ENCODE measurements at places on chromosomes 12 and 14. TPM values are rescaled to one million over a fixed set of nuclear protein-coding genes. Genes with fewer than 3 reads are reported as not detected.

- no peaks in the 10 kb centered on the region for H3K36me3 ChIP-seq
- no peaks in the 10 kb centered on the region for H3K27me3 ChIP-seq
- no peaks in the 10 kb centered on the region for H3K4me1 ChIP-seq
- H3K4me3 ChIP-seq = no peak overlapping the region
Measured at GRCh38 chr12:82523996-82524395, 162.7 kb upstream of the TMTC2 start.

DNA sequence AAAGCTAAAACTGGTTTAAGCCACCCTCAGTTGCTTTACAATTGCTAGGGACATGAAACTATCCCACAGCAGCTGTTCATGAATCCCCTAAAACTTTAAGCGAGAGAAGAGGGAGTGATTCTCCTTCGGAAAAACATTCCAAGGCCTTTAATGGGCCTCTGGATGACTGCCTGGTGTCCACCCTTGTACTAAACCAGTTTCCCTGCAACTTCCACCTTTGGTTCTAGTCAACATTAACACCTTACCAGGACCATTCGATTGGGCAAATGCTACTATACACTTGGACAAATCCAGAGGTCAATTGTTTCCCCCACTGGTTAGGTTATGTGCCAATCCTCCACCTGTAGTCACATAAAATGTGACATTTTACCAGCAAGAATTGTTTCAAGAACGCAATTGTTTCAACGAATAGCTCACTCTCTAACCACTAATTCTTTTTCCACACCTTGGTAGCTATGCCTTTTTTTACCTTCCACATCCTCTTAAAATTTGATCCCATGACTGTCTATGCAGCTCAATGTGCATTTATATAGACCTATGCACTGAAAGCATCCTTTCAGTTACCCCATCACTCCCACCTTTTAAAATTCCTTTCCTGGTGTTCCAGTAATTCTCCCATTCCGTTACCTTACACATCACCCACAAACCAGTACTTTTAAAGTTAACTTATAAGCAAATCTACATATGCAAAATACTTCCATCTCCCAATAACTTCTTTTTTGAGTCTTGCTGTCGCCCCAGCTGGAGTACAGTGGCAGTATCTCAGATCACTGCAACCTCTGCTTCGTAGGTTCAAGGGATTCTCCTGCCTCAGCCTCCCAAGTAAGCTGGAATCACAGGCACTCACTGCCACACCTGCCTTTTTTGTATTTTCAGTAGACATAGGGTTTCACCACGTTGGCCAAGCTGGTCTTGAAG lies 3.6 kb downstream of the UBC start:
- H3K36me3 ChIP-seq = peaks cover 28% of the 10 kb centered on the region
- H3K27ac ChIP-seq = peak overlapping the region; percentile 63
- H3K27me3 ChIP-seq = no peaks in the 10 kb centered on the region
- peaks cover 56% of the 10 kb centered on the region for H3K4me1 ChIP-seq
- no peak for DNase-seq

The C12orf54 gene
- total RNA-seq = not detected

The VWF gene
- total RNA-seq = 245 TPM

DNA sequence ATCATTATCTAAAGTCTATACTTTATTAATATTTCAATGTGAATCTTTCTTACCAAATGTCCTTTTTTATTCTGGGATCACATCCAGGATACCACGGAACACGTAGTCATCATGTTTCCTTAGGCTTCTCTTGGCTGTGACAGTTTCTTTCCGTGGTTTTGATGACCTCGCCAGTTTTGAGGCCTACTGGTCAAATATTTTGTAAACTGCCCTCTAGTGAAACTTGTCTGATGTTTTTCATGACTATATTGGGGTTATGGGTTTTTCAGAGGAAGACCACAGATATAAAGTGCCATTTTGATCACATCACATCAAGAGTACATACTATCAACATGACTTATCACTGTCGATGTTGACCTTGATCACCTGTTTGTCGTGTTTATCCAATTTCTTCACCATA lies 14.1 kb upstream of the SERPINA6 start:
- H3K36me3 ChIP-seq = no peaks in the 10 kb centered on the region
- no peaks in the 10 kb centered on the region for H3K4me1 ChIP-seq
- H3K27ac ChIP-seq = no peak overlapping the region
- H3K4me3 ChIP-seq = no peak overlapping the region

The GNG2 gene
- 54.3 TPM for total RNA-seq

DNA sequence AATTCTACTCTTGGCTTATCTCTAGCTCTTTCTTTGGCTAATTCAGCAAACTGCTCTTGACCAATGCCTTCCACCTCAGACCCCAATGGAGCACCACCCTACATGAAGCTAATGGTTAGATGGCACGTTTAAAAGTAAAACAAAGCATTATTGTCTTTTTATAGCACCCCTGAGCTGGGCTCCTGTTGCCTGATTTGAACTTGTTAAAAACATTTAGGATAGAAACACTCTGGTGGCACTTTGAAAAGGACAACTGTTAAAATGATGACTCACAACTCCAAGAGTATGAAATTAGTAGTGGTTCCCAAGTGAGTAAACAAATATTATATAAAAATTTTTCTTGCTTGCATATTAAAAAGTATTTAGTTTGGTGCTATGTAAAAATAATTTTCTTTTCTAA lies 299.6 kb upstream of the DCN start:
- no peak for DNase-seq
- H3K27ac ChIP-seq = no peak overlapping the region
- H3K4me1 ChIP-seq = no peaks in the 10 kb centered on the region
- no peak overlapping the region for H3K4me3 ChIP-seq
- no peaks in the 10 kb centered on the region for H3K36me3 ChIP-seq

DNA sequence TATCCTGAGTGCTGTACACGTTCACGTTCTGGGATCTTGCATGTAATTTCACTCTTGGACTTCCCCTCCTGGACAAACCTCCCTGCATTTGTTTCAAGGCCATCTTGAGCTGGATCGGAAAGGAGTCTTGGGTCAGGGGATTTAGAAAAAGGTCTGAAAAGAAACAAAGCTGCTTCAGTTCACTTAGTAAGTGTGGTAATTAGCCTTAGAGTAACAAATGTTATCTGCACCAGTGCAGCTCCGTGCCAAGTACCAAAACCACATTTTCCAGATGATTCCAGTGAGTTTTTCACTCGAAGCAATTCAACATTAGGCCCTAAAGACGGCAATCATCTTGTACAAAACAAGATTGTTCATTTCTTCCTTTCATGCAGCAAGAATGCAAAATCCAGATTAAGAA lies 39.4 kb upstream of the ATXN2 start:
- no peaks in the 10 kb centered on the region for H3K27me3 ChIP-seq
- no peak for DNase-seq
- no peak overlapping the region for H3K4me3 ChIP-seq
- no peaks in the 10 kb centered on the region for H3K4me1 ChIP-seq
- no peak overlapping the region for H3K27ac ChIP-seq

DNA sequence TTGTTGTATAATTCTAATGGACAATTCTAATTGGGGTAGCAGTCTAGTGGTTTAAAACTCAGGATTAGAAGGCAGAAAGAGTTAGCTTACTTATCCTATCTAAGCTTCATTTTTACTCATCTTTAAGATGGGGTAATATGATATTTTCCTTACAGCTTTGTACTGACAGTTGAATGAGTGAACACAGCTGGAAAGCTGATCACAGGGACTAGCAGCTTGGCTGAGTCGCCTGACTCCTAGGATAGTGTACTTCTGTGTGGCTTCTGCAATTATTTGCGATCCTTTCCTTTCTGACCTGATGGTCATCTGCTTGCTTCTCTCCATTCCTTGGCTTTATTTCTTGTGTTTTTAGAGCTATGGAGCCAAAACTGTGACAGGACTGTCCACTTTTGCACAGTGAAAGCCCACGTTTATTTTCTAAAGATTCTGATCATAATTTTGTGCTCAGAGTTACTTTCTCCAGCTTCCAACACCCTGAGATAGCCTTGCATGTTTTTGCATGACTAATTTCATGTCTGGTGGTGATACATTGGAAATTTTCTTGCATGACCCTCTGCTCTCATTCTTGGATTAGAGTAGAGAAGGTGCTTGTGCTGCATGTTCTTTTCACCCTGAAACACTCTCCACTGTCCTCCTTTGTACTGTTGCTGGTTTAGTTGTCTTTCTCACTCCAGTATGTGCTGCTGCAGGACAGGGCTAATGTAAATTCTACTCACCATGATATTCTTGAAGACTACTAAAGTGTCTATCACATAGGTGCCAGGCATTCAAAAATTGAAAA lies 377.0 kb upstream of the ATP2B1 start:
- H3K4me3 ChIP-seq = no peak overlapping the region
- DNase-seq = no peak
- H3K36me3 ChIP-seq = no peaks in the 10 kb centered on the region
- H3K4me1 ChIP-seq = no peaks in the 10 kb centered on the region
- H3K27ac ChIP-seq = no peak overlapping the region

- no peaks in the 10 kb centered on the region for H3K27me3 ChIP-seq
- no peaks in the 10 kb centered on the region for H3K4me1 ChIP-seq
- H3K36me3 ChIP-seq = no peaks in the 10 kb centered on the region
- no peak overlapping the region for H3K4me3 ChIP-seq
- no peak for DNase-seq
Measured at GRCh38 chr12:14828892-14829291, 14.4 kb downstream of the ART4 start.

The C14orf180 gene
- total RNA-seq = 6.1 TPM

GRCh38 chr14:64117671-64118402 lies 176.3 kb downstream of the ESR2 start:
- no peaks in the 10 kb centered on the region for H3K27me3 ChIP-seq
- H3K36me3 ChIP-seq = peaks cover 3% of the 10 kb centered on the region
- DNase-seq = no peak

GRCh38 chr12:104596134-104596799 lies 139.5 kb downstream of the CHST11 start:
- H3K36me3 ChIP-seq = no peaks in the 10 kb centered on the region
- H3K27me3 ChIP-seq = no peaks in the 10 kb centered on the region
- no peak overlapping the region for H3K4me3 ChIP-seq

The C12orf56 gene
- 10.0 TPM for total RNA-seq

The RITA1 gene
- 15.6 TPM for total RNA-seq

DNA sequence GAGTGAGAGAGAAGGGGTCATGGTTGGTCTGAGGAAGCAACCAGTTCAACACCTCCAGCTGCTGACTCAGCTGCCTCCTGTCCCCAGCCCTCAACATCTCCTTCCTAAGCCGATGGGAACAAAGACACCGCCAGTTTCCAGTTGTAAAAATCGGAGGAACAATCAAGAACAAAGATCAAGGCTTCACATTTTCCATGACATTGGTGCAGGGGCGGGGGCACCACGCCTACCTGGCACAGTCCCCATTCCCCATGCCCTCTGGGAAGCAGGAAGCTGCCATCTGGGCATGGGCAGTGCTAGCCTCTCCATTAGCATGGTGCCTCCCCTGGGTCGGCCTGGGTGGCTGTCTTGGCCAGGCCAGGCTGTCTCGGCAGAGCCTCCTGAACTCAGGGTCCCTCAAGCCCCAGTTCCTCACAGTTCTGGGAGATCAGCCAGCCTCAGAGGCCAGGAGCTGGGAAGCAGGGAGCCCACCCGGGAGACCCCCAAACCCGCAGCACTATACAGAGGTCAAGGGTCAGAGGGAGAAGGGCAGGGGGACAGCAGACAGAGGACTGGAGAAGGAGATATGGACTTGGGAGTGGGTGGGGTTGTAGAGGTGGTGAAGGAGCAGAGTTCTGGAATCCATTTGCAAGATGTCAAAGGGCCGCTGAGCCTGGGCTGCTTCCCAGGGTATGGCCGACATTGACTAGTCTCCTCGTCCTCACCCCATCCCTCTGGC lies 19.6 kb upstream of the TMEM106C start:
- DNase-seq = no peak
- H3K27ac ChIP-seq = peak overlapping the region; percentile 57
- H3K4me3 ChIP-seq = no peak overlapping the region
- H3K27me3 ChIP-seq = no peaks in the 10 kb centered on the region
- no peaks in the 10 kb centered on the region for H3K36me3 ChIP-seq

The ADAMTS20 gene
- total RNA-seq = not detected

DNA sequence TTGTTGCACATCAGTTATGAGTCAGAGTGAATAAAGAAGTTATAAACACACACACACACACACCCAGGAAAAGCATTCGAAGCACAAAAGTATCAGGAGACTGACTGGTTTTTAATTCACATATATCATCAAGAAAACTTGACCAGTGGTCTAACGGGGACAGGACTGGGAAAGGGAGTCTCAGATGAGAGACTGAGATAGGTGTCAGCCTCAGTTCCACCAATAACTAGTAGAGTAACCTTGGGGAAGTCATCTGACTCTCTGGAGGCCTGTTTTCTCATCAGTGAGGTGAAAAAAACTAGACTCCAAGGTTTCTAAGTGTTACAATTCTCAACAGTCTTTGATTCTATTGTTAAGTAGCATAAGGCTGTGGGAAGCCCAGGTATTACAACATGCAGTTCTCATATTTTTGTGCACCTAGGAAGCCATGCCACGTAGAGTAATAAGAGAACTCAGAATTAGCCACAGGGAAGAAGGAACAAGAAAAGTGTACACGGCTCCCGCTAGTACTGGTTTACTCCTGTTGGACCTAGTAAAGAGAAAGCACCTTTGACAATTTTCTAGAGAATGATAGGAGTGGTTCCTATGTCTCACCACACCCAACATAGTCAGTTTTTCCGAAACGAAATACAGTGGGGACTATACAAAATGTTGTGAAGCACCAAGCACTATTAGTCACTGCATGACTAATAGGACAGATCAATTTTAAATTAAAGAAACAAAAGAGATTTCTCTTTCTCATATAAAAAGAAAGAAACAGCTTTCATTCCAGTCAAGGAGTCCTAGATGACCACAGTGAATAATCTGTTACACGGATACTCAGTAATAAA lies 5.0 kb downstream of the PPTC7 start:
- H3K4me3 ChIP-seq = no peak overlapping the region
- peak overlapping the region; percentile 38 for H3K27ac ChIP-seq

- no peak overlapping the region for H3K27ac ChIP-seq
- DNase-seq = no peak
- no peak overlapping the region for H3K4me3 ChIP-seq
- H3K36me3 ChIP-seq = no peaks in the 10 kb centered on the region
- H3K27me3 ChIP-seq = no peaks in the 10 kb centered on the region
Measured at GRCh38 chr14:92600318-92601053, 86.9 kb downstream of the RIN3 start.

DNA sequence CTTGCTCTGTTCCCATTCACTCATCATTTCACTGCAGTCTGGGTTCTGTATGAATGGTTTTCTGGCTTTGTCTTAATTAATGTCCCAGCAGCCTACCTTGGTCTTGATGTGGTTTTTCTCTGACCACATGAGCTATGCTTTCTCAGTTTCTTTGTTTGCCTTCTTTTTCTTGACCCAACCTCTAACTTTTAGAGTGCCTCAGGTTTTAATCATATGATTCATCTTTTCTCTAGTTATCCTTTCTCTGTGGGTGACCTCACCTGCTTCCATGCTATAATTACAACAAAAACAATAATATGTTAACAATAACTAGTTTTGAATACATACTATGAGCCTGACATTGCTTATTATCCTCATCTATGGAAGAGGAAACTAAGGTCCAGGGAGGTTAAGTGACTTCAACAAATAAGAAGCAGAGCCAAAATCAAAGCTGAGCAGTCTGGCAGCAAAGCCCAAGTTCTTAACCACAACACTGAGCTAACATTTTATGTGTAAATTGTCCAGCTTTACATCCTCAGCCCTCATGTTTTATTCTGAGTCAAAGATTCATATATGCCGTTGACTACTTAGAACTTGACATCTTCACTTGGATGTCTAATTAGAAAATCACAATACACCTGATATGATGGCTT lies 4.7 kb upstream of the EPYC start:
- no peak overlapping the region for H3K4me3 ChIP-seq
- no peaks in the 10 kb centered on the region for H3K27me3 ChIP-seq
- H3K4me1 ChIP-seq = no peaks in the 10 kb centered on the region
- no peaks in the 10 kb centered on the region for H3K36me3 ChIP-seq
- no peak for DNase-seq

Measured in tibial nerve (tissue), 4 donors.